ENCODE measurements at places on chromosomes 13 and 19.
A peak's percentile ranks its signal among the peaks of the same experiment; 100 is the strongest.

- no peak for DNase-seq
Measured at GRCh38 chr13:99985886-99986527, 4.4 kb downstream of the ZIC2 start.

GRCh38 chr13:60120617-60121336 lies 43.0 kb downstream of the DIAPH3 start:
- DNase-seq = no peak

DNA sequence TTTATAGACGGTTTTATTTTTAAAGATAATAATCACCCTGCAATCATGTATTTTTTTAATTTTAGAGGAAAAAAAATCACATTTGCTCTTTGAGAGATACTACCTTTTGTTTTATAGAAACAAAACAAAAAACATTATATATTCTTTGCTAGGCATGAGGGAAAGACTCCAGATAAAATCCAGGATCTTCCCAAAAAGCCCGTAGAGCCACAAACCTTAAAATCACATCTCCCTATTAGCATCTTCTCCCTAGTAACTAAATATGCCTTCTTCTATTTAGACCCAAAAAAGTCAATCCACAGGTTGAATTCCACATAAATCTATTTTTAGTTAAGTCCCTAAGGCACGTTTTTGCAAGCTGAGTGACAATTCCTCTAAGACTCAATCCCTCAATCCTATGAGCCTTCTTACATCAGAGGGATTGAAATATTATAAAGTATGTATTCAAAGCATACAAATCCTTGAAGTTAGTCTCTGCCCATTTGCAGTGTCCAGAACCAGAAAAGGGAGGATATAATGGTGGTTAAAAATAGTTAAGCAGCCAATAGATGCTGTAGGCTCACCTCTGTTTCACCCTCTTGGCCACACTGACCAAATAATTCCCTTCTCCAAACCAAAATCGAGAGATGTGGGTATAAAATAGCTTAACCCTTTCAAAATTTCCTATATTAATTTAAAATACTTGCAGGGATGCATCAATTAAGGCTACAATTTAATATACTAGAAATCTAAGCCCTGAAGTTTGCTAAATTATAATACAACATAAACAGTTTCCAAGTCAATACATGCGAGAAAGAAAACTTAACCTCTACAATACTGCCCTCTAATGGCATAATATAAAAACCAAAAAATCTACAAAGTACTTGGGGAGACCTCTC lies 64.0 kb downstream of the SERP2 start:
- DNase-seq = peak; percentile 40

DNA sequence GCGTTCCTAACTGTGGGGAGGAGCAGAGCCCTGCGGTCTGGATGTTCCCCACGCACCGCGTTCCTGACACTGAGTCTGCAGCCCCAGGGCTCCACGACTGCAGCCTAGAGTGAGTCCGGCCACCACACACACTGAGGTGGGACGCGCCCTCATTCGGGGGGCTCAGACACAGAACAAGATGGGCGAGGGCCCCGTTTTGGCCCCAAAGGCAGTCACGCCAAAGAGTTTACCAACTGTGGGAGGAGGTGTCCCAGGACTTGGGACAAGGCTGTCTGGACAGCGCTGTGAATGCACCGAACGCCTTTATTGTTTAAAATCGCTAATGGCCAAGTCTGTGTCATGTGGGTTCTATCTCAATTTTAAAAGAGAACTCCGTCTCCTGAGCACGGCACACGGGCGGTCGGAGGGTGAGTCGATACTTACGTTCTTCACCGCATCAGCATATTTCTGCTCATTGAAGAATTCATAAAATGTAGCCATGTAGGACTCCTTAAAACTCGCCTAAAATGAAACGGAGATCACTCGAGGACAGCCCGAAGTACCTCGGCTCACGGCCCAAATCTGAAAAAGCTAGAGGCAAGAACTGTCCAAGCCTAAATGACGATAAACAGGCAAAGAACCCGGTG lies 35.2 kb upstream of the C13orf46 start:
- no peak for DNase-seq

GRCh38 chr13:66887088-66887487 lies 343.0 kb downstream of the PCDH9 start:
- peak; percentile 6 for DNase-seq

- DNase-seq = no peak
Measured at GRCh38 chr13:27250833-27251165, 559 bp upstream of the RPL21 start.

DNA sequence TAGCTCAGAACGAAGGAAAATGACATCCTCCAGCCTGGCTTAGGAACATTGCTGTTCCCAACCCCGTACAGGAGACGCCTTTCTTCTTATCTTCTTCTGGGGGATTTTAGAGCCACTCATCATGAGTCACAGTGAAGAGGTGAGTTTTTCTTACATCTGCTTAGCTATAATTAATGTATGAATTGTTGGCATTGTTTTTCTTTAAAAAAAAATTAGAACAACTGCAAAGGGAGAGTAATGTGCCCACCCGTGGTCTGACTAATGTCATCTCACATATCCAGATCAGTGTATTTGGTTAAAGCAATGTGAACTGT lies 310.6 kb upstream of the TSHZ3 start:
- DNase-seq = no peak

- no peak for DNase-seq
Measured at GRCh38 chr19:1512671-1513498, at the start of gene ADAMTSL5. Gene ADAMTSL5 (minus strand): TSS chr19:1513019. CDS start chr19:1510943, 2,076 bp downstream.

DNA sequence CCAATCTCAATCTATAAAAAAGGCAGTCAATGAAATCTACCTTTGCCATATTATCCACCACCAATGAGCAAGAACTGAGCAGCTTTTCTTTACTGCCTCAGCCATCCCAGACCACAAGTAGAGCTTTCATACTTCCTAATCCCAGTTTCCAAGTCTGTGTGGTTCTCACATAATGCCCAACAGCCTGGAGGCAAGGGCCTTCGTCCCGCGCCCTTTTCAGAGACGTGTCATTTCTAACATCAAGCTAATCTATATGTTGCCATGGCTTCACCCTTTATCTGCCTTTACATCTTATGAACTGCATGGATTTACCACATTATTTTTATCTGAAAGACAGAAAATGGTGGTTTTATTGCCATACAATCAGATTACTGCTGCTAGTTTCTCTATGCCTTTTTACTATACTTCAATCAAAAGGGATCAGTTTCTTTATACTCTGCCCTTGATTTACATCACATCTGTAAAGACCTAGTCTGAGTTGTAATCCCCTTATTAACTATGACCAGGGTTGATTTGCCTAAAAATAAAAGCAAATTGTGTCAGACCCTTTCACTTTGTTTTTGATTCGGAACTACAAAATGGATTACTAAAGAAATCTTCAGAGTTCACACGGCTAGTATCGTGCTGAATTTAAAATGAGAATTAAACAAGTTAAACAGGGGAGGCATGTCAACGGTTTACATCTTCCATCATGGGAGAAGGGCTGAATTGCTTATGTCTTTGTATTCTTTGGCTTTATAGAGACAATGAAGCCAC lies 5.9 kb downstream of the EFNB2 start:
- no peak for DNase-seq

DNA sequence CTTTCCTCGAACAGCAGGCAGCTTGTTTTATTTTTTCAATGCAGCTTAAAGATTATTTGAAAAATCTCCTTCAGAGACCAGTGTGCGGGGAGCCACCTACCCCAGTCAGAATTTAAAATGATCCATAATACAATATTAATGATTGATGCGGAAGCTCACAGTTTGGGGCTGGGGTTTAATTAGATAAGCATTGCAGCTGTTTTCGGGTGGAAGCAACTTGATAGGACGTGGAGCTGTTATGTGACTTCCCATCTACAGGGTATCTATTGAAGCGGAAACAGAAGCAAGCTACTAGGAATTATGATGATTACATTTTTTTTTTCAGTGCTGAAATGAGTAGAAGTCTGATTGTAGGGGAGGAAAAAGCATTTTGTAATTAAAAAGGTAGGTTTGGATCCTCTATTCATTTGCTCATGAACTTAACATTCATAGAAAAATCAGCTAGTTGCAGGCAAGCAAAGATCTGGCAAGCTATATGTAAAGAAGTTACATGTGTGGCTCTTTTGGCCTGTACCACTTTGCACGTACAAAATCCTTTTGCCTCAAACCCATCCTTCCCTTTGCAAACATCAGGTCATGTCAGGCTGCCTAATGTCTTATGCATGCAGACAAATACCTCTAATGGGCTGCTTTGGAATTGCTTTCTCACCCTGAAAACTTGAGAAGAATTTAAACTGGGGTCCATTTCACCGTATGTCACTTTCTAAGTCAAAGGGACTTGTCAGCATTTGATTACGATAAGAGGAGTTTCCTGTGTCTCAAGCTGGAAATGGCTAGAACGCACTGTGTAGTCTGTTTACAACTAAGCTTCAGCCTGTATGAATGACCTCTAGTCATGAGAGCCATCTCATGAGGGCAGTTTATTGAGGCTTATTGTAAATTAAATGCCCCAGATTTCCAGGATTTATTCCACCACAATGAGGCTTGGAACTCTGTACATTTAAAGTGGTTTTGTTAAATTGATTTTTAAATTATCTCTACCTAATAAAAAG lies 267.1 kb upstream of the TMTC4 start:
- no peak for DNase-seq

GRCh38 chr13:98810746-98811145 lies 58.3 kb upstream of the SLC15A1 start:
- no peak for DNase-seq

GRCh38 chr19:9076901-9077300 lies 10.0 kb upstream of the OR1M1 start:
- no peak for DNase-seq

DNA sequence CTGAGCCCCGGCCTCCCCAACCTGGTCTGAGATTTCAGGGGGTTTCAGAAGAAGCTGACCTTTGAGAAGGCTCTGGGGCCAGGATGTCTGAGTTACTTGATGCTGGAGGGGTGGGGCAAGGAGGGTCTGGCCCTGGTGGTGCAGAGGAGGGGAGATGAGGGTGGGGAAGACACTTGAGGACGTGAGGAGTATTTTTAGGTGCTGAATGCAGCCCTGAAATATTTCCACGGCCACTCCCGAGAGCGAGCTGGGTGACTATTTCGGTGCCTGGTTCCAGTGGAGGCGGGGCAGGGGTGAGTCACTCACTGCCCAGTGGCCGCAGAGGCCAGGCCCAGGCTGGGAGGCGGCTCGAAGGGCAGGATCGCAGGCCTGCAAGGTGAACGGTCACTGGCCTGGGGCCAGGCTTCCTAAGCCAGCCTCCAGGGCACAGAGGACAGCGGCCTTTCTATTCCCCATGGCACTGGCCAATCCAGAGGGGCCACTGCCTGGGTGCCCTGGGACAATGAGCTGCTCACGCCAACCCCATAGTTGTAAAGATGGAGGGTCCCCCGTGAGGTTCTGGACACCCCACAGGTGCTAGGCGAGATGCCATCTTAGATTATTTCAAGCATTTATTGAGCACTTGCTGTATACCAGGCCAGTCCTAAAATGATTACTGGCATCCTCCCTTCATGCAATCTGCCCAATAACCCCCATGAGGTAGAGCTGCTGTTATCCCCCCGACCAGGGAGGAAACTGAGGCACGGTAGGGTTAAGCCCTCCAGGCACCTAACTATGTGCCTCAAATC lies 19.7 kb upstream of the JUND start:
- no peak for DNase-seq

DNA sequence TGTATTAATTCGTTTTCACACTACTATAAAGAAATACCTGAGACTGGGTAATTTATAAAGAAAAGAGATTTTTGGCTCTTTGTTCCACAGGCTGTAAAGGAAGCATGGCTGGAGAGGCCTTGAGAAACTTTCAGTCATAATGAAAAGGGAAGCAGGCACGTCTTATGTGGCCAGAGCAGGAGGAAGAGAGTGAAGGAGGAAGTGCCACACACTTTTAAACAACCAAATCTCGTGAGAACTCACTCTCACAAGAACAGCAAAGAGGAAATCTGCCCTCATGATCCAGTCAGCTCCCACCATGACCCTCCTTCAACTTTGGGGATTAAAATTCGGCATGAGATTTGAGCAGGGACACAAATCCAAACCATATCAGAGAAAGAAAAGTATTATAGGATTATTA lies 1255.9 kb upstream of the MIR17HG start:
- no peak for DNase-seq

DNA sequence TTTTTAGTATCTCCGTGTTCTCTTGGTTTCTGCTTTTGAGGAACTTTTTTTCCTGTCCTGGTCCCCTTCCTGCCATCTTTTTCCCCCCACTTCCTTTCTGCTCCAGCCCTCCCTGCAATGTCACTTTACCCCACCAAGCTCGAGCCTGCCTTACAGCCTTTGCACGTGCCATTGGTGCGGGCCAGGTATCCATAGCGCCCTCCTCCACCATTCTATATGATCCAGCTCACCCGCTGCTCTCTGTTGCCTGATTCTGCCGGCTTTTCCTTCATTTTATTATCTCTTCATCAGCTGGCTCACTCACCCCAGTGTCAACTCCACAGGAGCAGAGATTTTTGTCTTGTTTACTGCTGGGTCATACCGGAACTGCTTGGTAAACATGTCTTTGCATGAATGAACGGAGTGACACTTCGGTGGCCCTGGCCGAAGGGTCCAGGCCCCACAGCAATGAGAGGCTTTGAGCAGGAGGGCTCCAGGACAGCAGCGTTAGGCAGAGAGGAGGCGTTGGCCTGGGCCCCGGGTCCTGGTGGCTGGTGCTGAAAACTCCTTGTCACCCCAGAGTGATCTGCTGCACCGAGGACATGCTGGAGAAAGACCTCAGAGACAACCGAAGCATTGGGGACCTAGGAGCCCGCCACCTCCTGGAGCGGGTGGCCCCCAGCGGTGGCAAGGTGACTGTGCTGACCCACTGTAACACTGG lies 1.2 kb downstream of the MRI1 start:
- no peak for DNase-seq

- DNase-seq = no peak
Measured at GRCh38 chr13:111505175-111505777, 184.8 kb downstream of the TEX29 start.

- DNase-seq = no peak
Measured at GRCh38 chr13:99821741-99822140, 149.8 kb downstream of the ZIC5 start.

DNA sequence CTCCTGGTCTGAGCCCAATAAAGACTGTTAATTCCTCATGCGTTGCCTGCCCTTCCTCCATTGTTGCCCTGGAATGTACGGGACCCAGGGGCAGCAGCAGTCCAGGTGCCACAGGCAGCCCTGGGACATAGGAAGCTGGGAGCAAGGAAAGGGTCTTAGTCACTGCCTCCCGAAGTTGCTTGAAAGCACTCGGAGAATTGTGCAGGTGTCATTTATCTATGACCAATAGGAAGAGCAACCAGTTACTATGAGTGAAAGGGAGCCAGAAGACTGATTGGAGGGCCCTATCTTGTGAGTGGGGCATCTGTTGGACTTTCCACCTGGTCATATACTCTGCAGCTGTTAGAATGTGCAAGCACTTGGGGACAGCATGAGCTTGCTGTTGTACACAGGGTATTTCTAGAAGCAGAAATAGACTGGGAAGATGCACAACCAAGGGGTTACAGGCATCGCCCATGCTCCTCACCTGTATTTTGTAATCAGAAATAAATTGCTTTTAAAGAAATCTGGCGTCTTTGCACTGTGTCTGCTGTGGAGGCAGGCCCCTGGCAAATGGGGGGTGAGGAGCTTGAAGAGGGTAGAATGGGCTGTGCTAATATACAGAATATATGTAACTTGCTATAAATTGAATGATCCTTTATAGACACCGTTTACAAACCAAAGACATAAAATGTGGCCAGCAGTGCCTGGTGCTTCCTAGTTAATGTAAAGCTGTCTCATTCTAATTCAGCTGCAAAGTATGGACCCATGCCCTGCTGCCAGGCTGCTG lies 4.2 kb upstream of the RPS11 start:
- DNase-seq = no peak

All from NCI-H345 (cell line).